ENCODE measurements at places on chromosomes 1 and 21. TPM values are rescaled to one million over a fixed set of nuclear protein-coding genes. Genes with fewer than 3 reads are reported as not detected.

DNA sequence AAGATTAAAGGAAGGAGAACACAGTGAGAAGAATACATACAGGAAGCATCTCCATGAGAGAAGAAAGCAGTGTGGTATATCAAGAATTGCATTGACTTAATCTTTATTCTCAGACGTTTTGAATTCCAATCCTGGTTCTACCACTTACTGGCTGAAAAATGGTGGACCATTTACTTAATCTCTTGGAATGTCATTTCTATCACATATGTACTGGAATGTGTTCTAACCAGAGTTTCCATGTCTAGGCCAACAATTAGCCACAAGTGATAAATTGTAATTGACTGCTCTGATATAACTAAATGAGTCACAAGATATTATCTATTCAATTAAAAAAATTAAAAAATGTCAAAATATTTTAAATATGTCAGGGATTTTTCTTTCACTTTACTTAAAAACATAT is 626.1 kb downstream of the PTPRC start:
- H3K36me3 ChIP-seq = no peaks in the 10 kb centered on the region
- no peak overlapping the region for H3K4me3 ChIP-seq
- DNase-seq = no peak
- no peaks in the 10 kb centered on the region for H3K4me1 ChIP-seq

DNA sequence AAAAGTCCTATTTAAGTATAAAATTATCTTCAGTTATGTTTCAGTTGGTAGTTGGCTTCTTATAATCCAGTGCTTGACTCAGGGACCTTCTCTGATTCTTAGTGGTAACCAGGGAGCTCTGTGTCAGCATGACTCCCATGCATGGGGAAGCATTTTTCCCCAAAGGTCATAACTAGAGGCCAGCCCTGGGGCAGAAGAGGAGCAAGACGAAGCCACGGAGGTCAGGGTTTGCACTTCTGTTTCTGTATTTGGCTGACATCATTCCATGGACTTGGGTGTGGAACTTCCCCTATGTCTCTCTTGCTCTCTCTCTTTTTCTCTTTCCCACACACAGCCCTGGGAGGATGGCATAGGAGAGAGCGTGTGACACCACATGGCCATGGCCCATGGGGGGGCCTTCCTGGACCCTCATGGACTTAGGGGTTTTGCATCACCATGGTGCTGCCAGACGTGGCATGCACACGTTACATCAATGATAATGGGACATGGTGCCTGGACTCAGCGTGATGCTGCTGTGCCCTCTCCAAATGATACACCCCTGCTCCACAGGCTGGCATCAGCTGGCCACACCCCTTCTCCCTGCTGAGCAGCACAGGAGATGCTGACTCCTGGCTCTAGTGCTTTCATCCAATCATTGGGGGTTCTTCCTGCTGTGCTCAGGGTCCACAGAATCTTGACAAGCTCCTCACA is 260.5 kb downstream of the KCNJ6 start:
- no peak overlapping the region for H3K4me3 ChIP-seq
- H3K4me1 ChIP-seq = peaks cover 5% of the 10 kb centered on the region
- no peak for DNase-seq
- no peaks in the 10 kb centered on the region for H3K36me3 ChIP-seq
- no peak overlapping the region for H3K27ac ChIP-seq
- no peaks in the 10 kb centered on the region for H3K27me3 ChIP-seq

DNA sequence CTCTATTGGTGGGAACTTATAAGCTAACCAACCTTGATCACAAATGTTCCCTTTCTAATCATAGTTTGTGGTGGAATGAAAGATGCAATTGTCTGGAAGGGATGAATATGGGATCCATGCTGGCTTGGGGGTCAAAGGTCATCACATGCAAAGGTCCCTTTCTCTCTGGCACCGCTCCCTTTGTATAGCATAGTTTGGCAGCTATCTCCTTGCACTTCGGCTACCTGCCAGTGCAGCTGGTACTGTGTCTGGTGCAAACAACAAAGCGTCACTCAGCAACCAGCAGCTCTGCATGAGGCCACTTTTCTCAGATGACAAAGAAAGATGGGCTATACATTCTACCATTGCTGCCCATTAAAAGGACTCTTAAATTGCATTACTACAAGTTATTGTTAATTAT is 188.2 kb upstream of the NFIA start:
- no peaks in the 10 kb centered on the region for H3K27me3 ChIP-seq
- H3K36me3 ChIP-seq = no peaks in the 10 kb centered on the region
- H3K4me1 ChIP-seq = peaks cover 4% of the 10 kb centered on the region
- H3K27ac ChIP-seq = no peak overlapping the region
- H3K4me3 ChIP-seq = no peak overlapping the region

DNA sequence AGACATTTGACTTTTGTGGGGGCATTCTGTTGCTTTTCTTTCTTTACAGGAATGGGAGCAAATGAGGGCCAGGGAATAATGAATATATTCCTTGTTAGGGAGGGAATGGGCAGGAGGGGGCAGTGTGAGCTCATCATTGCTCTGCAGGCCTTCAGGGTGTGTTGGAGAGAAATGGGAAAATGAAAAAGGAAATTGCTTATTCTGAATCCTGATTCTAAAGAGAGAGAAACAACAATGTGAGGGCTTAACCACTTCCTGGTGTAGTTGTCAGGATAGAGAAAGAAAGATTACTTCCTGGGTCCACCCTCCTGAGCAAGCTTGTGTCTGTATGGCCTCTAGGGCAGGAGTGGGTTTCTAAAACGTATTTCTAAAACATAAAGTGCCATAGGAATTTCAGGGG is 28.3 kb downstream of the VANGL2 start:
- DNase-seq = no peak
- no peak overlapping the region for H3K4me3 ChIP-seq
- no peaks in the 10 kb centered on the region for H3K27me3 ChIP-seq
- no peak overlapping the region for H3K27ac ChIP-seq

DNA sequence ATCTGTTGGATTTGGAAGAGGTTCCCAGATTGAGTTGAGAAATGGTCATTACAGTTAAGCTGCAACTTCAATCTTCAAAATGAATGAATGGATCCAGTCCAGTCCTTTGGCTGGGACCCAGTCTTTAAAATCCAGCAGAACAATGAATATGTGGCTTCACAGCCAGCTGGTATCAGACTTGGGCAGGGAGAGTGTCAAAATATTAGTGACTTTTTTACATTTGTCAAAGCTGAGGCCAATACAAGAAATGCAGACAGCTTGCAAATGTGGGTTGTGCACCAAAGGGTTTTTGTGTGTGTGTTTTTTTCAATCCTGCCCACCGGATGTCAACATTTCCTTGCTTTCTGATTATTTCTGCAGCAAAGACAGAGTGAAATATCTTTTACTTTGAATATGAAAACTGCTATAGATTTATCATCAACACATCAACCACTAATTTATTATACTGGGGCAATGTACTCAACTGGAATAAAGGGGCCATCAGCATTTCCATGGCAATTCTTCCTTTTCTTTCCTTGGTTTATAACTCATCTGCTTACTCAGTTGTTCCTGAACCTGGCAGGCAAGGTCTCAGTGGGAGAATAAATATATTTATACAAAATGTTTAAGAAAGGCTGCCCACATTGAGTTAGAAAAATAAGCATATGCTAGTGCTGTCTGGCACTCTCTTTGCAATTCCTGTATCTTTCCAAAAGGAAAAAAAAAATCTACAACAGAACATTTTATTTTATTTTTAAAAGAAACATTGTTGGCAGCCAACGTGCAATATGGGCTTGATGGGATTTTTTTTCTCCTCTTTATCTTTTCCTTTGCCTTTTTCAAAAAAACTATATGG is 491.6 kb upstream of the C1orf87 start:
- peaks cover 5% of the 10 kb centered on the region for H3K4me1 ChIP-seq
- no peak overlapping the region for H3K4me3 ChIP-seq
- H3K36me3 ChIP-seq = no peaks in the 10 kb centered on the region
- no peak for DNase-seq

- no peak overlapping the region for H3K4me3 ChIP-seq
- no peak for DNase-seq
- H3K4me1 ChIP-seq = no peaks in the 10 kb centered on the region
- H3K27me3 ChIP-seq = no peaks in the 10 kb centered on the region
- no peaks in the 10 kb centered on the region for H3K36me3 ChIP-seq
Measured at GRCh38 chr1:184513421-184513820, 126.6 kb downstream of the C1orf21 start.

DNA sequence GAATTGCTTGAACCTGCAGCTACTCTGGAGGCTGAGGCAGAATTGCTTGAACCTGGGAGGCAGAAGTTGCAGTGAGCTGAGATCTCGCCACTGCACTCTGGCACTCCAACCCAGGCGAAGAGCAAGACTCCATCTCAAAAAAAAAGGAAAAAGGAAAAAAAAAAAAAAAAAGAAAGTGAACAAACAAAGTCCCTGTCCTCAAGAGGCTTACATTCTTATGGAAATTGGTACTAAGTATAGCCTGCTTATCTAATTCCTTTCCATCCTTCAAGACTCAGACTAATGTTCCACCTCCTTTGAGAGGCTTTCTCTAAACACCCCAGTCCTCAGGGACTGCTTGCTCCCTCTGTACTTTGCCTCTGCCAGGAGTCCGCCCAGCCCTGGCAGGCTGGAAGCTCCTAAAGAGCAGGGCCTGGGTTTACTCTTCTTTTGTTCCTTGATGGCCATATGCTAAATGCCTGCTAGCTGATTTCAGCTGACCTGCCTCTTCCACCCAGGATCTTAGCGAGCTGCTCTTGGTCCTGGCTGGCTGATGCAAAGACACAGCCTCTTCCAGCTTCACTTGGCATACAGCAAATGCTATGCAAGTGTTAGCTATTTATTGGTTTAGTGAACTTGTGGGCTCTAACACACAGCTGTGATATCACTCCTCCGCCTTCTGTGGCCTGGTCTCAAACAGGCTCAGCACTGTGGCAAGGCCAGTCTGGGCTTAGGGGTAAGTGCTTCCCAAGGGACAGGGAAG is 9.8 kb downstream of the SLC9A1 start:
- peaks cover 14% of the 10 kb centered on the region for H3K4me1 ChIP-seq
- H3K36me3 ChIP-seq = no peaks in the 10 kb centered on the region
- H3K27ac ChIP-seq = peak overlapping the region; percentile 85
- no peak overlapping the region for H3K4me3 ChIP-seq

DNA sequence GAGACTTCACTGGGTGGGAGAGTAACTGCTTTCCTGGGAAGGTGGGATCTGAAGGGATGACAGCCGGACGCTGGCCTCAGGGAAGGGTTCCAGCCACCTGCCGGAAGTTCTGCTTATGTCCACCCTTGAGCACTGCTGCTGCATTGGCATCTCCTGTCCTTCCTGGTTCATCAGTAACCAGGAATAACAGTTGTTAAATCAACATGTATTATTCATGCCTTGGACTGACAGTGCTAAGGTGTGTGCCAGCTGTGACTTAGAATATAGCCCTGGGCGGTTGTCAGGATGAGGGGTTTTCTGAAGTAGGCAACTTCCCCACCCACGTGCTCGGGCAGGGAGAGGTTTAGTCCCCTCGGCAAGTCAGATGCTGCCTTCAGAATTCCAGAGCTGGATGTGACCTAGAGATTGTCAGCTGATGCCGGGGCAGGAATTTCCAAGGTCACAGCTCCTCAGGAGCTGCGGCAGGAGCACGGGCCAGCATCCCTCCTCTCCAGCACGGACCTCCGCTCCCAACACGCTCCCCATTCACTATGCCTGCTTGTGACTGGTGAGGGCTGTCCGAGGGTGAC is 17.9 kb downstream of the CLDN14 start:
- H3K4me1 ChIP-seq = no peaks in the 10 kb centered on the region
- H3K4me3 ChIP-seq = no peak overlapping the region
- no peak for DNase-seq

GRCh38 chr1:147497826-147498225 is 43.5 kb upstream of the BCL9 start:
- H3K4me1 ChIP-seq = no peaks in the 10 kb centered on the region
- no peak overlapping the region for H3K27ac ChIP-seq
- H3K27me3 ChIP-seq = no peaks in the 10 kb centered on the region
- no peaks in the 10 kb centered on the region for H3K36me3 ChIP-seq
- no peak overlapping the region for H3K4me3 ChIP-seq

- no peak for DNase-seq
- H3K27me3 ChIP-seq = no peaks in the 10 kb centered on the region
- H3K27ac ChIP-seq = no peak overlapping the region
- H3K36me3 ChIP-seq = no peaks in the 10 kb centered on the region
Measured at GRCh38 chr1:214022229-214022791, 34.5 kb downstream of the PROX1 start.

GRCh38 chr1:109946511-109946910 is 35.9 kb downstream of the CSF1 start:
- H3K4me1 ChIP-seq = no peaks in the 10 kb centered on the region
- H3K36me3 ChIP-seq = no peaks in the 10 kb centered on the region
- no peak overlapping the region for H3K27ac ChIP-seq
- H3K27me3 ChIP-seq = no peaks in the 10 kb centered on the region
- no peak overlapping the region for H3K4me3 ChIP-seq
- DNase-seq = no peak

- no peak overlapping the region for H3K4me3 ChIP-seq
- no peak for DNase-seq
- no peaks in the 10 kb centered on the region for H3K4me1 ChIP-seq
- peaks cover 8% of the 10 kb centered on the region for H3K36me3 ChIP-seq
Measured at GRCh38 chr1:235739631-235740030, 90.0 kb upstream of the GNG4 start.

DNA sequence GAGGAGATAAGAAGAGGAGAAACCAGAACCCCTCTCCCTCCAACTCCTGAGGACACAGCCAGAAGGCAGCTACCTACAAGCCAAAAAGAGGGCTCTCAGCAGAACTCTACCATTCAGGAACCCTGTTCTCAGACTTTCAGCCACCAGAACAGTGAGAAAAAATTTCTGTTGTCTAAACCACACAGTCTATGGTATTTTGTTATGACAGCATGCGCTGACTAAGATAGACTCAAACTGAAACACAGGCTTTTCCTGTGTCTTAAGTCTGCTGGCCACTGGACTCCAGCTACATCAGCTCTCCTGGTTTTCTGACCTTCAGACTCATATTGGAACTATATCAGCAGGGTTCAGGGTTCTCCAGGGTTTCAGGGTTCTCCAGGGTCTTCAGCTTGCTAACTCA is 126.5 kb upstream of the TNFSF4 start:
- H3K4me1 ChIP-seq = no peaks in the 10 kb centered on the region
- no peak overlapping the region for H3K27ac ChIP-seq
- no peaks in the 10 kb centered on the region for H3K27me3 ChIP-seq

GRCh38 chr1:192395895-192396294 is 79.1 kb downstream of the RGS21 start:
- no peak overlapping the region for H3K27ac ChIP-seq
- H3K27me3 ChIP-seq = no peaks in the 10 kb centered on the region
- H3K36me3 ChIP-seq = no peaks in the 10 kb centered on the region
- no peak for DNase-seq

GRCh38 chr1:185398599-185398998 is 81.6 kb upstream of the IVNS1ABP start:
- DNase-seq = no peak
- H3K4me1 ChIP-seq = no peaks in the 10 kb centered on the region
- H3K27me3 ChIP-seq = no peaks in the 10 kb centered on the region
- no peak overlapping the region for H3K4me3 ChIP-seq
- no peak overlapping the region for H3K27ac ChIP-seq
- H3K36me3 ChIP-seq = no peaks in the 10 kb centered on the region

Gene S100A5
- total RNA-seq = not detected

Gene C8B
- total RNA-seq = 347 TPM

Gene AMPD1
- total RNA-seq = not detected

Gene HES2
- total RNA-seq = not detected

Gene PROK1
- not detected for total RNA-seq

Gene TNNI3K
- total RNA-seq = 3.9 TPM

Gene TAL1
- total RNA-seq = 13.9 TPM

Gene CD160
- total RNA-seq = not detected
